ENCODE measurements at places on chromosomes 5 and 9.

DNA sequence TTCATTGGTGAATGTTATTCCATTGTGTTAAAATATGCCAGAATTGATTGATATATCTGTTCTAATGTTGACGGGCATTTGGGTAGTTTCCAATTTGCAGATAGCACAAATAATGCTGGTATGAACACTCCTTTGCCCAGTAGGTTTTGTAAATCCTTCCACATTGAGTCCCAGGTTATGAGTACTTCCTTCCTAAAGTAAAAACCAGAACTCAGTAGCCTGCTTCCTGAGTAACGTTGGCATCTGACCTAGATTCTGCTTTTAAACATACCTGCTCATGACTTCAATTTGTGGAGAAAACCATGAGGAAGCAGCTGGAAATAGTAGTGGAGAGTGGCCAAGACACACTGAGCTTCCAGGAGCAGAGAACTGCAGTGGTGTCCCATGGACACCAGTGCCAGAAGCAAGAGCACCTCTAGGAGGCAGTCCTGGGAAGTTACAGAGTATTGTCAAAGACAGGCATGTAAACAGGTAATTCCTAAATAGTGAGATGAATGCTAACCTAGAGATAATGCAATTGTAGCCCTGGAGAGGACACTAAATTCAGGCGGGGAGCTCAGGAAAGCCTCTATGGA lies 24.3 kb upstream of the RASGRF2 start:
- no peak for DNase-seq

GRCh38 chr5:113067635-113068344 lies 91.2 kb downstream of the DCP2 start:
- DNase-seq: peak; percentile 18

DNA sequence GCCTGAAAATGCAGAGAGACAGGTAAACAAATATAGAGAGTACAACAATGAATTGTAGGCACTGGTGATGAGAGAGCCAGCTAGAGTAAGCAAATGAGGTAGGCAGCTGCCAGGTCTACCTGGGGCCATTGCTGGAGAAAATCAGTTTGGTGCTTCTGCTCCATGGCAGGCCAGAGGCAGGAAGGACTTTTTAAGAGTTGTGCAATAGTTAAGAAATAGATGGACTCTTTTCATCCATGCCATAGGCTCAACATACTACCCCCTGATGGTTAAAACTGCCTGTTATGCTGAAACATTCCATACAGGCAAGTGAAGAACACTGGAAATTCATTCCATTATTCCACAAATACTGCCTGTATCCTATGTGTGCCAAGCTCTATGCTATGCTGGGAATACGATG lies 86.5 kb upstream of the CCDC112 start:
- no peak for DNase-seq

GRCh38 chr9:97327562-97327961 lies 20.1 kb downstream of the CCDC180 start:
- DNase-seq: no peak

DNA sequence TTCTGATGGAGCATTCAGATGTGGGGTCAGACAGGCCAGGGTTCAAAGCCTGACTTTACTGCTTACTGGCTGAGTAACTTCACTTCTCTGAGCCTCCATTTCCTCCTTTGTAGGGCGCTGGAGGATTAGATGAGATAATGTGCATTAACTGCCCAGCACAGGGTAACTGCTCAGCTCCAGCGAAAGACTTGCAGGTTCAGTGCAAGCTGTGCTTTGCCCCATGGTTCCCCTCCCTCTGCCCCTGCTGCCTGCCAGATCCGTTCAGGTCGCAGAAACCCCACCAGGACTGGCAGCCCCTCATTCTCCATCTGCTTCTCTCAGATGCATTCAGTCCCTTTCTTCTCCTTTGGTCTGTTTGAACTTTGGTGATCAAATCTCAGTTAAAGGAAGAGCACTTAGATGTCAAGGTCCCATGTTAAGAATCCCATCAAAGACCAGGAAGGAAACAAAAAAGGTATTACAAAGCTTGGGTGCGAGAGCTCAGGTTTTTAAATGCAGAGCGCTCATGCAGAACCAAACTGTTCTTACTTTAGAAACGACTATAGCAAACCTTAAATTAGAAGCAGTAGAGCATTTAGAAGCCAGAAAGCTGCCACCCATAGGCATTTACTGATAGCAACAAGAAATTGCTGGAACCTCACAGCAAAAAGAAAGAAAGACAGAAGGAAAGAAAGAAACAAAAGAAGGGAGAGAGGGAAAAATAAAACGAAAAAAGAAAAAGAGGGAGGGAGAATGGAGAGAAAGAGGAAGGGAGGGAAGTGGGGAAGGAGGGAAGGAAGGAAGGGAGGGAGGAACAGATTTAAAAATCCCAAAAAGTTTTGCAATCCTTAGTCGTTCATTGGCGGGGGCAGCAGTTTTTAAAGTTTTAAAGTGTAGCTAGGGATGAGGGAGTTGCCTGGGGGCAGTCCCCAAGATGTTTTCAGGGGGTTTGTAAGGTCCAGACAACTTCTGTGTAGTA lies 23.5 kb downstream of the AFAP1L1 start:
- no peak for DNase-seq

- no peak for DNase-seq
Observed at GRCh38 chr9:68473790-68474189, 66.9 kb downstream of the TMEM252 start.

DNA sequence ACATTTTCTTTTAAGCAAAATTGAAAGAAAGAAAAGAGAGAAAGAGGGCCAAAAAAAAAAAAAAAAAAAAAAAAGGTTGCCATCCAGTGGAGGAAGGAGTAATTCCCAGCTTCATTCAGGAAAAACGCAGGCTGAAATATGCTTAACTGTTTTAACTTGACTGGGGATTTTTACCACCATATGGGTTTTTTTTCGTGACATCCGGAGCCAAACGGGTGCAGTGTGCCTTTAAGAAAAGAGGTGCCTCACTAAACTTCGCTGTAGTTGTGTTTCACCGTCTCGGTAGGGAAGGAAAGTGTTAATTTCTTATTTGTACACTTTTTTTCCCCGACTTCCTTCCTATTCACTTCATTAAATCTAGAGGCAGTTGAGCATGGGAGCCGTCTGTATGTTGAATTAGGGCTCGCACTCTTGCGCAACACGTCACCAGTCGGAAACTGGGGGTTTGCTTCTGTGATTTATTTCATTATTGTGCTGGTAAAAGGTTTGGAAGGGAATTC lies 143.0 kb downstream of the SMARCA2 start:
- DNase-seq: peak; percentile 56

GRCh38 chr5:176364765-176365350 lies 429 bp upstream of the ARL10 start:
- no peak for DNase-seq

Data from mucosa of descending colon (tissue), 3 donors.